ENCODE measurements at places on chromosomes 1 and 21.

DNA sequence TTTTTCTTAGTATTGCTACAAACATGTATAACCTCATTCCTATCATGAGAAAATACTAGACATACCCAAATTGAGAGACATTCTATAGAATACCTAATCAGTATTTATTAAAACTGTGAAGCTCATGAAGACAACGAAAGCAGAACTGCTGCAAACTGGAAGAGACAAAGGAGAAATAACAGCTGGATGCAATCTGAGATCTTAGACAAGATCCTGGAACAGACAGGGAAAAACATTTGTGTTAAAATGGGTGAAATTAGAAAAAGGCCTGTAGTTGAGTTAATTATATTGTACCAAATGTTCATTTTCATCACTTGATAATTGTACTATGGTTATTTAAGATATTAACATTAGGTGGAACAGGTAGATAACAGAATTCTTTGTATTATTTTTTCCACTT lies 392.0 kb downstream of the PLPP3 start:
- no peak for DNase-seq

GRCh38 chr1:143736562-143736961 lies 235.2 kb downstream of the FAM72C start:
- no peak for DNase-seq

DNA sequence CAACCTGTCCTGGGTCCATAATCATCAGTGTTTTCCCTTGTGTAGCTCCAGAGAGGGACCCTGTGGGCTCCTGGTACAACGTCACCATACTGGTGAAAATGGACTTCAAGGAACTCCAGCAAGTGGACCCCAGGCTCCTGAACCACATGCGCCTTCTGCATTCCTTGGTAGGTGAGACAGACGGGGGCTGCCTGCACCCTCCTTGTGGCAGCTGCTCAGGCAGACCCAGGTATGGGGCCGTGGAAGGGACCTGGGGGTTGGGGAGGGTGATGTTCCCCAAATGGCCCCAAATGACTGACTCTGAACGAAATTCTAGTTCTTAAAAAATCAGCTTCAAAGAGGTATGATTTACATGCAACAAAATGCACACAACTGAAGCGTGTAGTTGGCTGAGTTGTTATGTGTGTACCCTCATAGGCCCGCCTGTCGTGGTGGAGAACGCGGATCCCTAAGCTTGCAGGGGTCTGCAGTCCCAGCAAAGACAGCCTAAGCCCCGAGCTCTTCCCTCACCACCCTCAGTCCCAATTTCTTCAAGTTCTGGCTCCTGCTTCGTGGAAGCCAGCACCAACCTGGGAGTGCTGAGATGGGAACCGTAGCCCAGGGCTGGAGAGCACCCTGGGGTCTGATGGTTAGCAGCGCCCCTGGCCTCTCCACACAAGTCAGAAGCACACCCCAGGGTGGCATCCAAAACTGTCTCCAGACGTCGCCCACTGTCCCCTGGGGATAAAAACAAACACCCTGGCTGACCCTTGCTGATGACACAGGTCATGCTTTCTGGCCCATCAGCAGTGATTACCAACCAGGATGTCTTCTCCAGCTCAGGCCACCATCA lies 14.3 kb downstream of the UMODL1 start:
- DNase-seq, result no peak

- no peak for DNase-seq
Observed at GRCh38 chr1:114854693-114855320, at the start of gene SYCP1. Gene SYCP1 (plus strand): TSS chr1:114854863. CDS start chr1:114855465, 602 bp downstream.

- no peak for DNase-seq
Observed at GRCh38 chr1:63142001-63142400, 180.4 kb upstream of the FOXD3 start.

DNA sequence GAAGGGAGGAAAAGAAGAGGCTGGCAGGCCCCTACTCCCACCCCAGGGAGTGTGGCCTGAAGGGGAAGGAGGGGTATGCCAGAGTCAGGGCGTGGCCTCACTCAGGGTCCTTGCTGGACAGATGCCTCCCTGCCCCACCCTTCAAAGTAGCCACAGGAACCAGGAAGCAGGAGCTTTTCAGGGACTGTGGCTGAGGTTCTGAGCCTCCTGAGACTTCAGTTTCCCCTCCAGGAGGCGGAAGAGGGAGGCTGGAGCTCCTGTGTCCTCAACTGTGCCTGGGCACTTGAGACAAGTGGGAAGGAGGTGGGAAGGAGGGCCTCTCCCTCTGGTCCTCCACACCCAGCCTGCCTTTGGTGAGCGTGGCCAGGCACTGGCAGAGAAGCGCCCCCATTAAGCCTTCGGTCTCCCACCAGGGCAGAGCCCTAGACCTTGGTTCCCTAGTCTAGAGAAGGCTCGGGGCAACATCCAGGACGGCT lies 5.3 kb downstream of the CELSR2 start:
- no peak for DNase-seq

DNA sequence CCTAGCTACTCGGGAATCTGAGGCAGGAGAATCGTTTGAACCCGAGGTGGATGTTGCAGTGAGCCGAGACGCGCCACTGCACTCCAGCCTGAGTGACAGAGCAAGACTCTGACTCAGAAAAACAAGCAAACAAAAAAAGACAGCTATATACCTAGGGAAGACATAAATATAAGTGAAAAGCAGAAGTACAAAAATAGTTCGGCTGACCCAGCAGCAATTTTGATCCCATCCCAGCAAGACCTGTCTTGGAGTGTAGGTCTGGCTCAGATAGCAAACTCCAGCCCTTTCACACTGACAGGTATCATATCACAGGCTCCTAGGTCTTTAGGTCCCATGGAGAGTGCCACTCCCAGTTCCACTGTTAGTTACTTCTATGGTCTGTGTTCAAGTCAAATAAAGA lies 14.6 kb downstream of the MTX1 start:
- DNase-seq, result no peak

DNA sequence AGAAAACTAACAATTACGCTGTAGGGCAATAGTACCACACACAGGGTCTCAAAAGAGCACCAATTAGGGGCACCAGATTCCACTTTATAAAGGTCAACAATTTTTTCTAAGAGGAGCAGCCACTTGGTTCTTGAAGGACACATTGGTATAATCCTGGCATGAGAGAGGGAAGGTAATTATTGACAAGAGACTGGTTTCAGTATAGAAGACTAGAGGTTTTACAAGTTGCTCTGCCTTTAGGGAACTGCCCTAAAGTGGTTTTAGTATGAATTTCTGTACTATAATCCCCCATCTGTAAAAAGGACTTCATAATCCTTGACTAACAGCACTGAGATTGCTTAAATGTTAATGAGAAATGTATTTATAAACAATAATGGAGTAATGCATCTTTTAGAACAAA lies 648.5 kb upstream of the PTBP2 start:
- DNase-seq, result no peak

GRCh38 chr1:221097479-221098281 lies 218.4 kb downstream of the HLX start:
- DNase-seq, result no peak

GRCh38 chr1:44640200-44640853 lies 34.0 kb downstream of the TMEM53 start:
- no peak for DNase-seq

- no peak for DNase-seq
Observed at GRCh38 chr1:65791801-65792668, 660 bp upstream of the PDE4B start.

DNA sequence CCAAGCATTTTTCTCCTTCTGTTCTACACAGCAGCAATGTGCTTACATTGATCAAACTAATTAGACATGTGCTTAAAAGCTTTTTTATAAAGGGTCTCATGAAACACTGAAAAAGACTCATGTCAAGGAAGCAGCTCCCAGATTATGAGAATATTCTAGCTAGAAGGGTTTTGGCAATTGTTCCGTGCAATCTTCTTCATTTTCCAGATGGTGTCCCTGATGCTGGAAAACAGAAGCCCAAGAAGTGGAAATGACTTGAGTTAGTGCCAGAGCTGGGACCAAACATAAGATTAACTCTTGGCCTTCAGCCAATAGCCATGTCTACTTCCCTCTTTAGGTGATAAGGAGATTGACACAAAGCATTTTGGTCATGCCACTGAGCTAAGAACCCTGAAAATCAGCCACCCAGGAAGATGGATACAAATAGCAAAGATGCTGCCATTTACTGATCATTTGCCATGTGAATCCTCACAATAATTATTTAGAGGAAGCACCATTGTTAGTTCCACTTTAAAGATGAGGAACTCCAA lies 110.8 kb downstream of the MATN1 start:
- DNase-seq, result no peak

GRCh38 chr1:59986516-59987310 lies 60.1 kb upstream of the CYP2J2 start:
- no peak for DNase-seq

DNA sequence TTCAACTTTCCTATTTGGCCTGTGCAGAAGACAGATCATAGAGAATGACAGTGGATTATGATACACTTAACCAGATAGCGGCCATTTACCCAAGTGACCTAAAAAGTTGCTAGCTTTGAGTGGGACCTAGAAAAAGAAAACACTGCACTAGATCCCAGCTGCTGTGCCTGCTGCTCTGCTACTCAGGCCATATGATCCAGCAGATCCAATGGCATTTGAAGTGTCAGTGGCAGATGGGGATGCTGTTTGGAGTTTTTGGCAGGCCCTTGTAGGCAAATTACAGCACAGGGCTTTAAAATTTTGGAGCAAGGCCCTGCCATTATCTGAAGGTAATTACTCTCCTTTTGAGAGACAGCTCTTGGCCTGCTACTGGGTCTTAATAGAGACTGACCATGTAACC lies 74.0 kb upstream of the KCNE2 start:
- no peak for DNase-seq

GRCh38 chr1:37922767-37923550 lies 23.9 kb downstream of the INPP5B start:
- DNase-seq, result no peak

DNA sequence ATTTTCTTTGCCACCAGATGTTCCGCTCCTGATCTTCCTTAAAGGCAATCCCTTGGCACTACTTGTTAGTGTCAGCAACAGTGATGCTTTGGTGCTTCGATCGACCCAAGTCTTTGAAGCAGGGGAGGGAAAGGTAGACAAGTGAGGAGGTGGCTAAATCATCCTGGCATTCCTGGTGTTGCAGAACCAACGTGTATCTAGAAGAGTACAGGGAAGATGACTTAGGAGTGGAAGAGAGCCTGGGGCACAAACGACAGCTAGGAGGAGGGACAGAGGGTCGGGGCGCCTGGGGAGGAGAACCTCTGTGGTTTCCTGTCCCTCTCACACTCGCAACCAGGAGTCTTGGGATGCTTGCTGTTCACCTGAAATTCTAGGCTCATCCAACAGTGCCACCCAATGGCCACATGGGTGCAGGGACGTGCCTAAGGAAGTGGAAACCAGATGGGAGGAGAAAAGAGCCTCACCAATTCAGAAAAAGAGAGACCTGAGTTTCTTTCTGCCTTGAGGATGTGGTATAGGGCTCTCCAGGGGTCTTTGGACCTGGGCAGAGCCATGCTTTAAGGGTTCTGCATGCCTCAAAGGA lies 9.5 kb upstream of the KCNA2 start:
- no peak for DNase-seq

Measured in activated T-helper 1 cell treated with anti-CD3 and anti-CD28 coated beads, Interleukin-2, amount 50 U/mL, for 16 hours (primary cell).